ENCODE measurements at places on chromosomes 4 and X. TPM values are rescaled to one million over a fixed set of nuclear protein-coding genes. Genes with fewer than 3 reads are reported as not detected.

GRCh38 chr4:132982151-132982550, 166.9 kb upstream of the PCDH10 start:
- H3K36me3 ChIP-seq, result no peaks in the 10 kb centered on the region
- no peaks in the 10 kb centered on the region for H3K27me3 ChIP-seq
- no peak overlapping the region for H3K4me3 ChIP-seq
- peaks cover 4% of the 10 kb centered on the region for H3K4me1 ChIP-seq
- no peak for DNase-seq
- H3K27ac ChIP-seq, result no peak overlapping the region

DNA sequence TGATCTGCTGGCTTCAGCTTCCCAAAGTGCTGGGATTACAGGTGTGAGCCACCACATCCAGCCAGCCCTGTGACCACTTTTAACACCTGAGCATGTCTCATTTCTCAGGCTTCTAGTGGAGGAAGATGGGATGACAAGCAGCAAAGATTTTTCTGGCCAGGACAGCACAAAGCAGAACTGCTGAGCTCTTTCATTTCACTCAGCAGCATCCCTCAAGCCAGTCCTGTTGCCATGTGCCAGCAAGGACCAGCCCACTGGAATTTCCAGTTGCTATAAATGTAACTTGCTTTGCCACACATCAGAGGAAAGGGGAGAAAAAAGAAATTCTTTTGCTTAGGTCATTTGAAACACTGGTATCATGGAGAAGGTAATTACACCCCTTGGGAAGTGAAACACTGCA, 75.9 kb downstream of the SLC9A7 start:
- no peaks in the 10 kb centered on the region for H3K36me3 ChIP-seq
- H3K27me3 ChIP-seq, result no peaks in the 10 kb centered on the region
- no peaks in the 10 kb centered on the region for H3K4me1 ChIP-seq

DNA sequence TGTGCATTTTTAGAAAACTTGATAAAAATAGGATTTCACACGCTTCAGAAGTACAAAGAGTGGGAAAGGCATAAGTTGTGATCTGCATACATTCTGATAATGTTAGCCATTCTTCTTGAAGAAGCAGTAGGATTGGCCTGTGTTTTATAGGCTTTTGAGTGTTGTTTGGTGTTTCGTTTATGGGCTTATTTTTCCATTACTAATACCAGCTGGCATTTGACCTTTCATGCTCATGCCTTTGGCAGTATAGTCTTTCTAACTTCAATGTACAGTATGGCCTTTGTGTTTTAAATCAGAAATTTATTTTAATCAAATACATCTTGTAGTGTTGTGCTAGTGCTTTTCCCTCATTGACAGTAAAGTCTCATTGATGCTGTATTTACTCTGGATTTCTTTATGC, 51.5 kb upstream of the SLC4A4 start:
- DNase-seq, result no peak
- no peak overlapping the region for H3K4me3 ChIP-seq
- no peak overlapping the region for H3K27ac ChIP-seq
- H3K4me1 ChIP-seq, result peaks cover 16% of the 10 kb centered on the region

DNA sequence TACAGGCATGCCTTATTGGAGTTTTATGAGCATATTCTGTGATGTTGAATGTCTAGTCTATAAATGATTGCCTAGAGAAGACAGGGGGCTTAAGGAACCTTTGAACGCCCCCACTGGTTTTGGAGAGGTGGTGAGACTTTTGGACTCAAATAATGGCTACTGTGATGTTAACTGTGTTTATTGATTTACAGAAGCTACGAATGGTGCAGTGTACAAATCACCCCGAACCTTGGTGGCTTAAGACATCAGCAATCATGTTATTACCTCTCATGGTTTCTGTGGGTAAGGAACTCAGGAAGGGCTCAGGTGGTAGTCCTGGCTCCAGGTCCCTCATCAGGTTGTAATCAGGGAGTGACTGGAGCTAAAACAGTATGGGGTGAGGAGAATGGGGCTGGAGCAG, 33.3 kb upstream of the APLN start:
- no peak overlapping the region for H3K4me3 ChIP-seq
- H3K27ac ChIP-seq, result no peak overlapping the region
- no peaks in the 10 kb centered on the region for H3K27me3 ChIP-seq
- no peak for DNase-seq

- DNase-seq, result no peak
- no peak overlapping the region for H3K4me3 ChIP-seq
Observed at GRCh38 chrX:1860936-1861594, 246.2 kb downstream of the ASMT start.

- H3K4me3 ChIP-seq, result no peak overlapping the region
- H3K36me3 ChIP-seq, result peaks cover 2% of the 10 kb centered on the region
- no peak overlapping the region for H3K27ac ChIP-seq
- H3K4me1 ChIP-seq, result no peaks in the 10 kb centered on the region
- no peak for DNase-seq
Observed at GRCh38 chr4:168218645-168219044, 99.9 kb downstream of the DDX60 start.

GRCh38 chrX:20267607-20267930, 860 bp upstream of the RPS6KA3 start:
- H3K4me3 ChIP-seq, result peak overlapping the region; percentile 94
- H3K36me3 ChIP-seq, result no peaks in the 10 kb centered on the region
- H3K27ac ChIP-seq, result no peak overlapping the region
- DNase-seq, result no peak

- H3K4me3 ChIP-seq, result no peak overlapping the region
- H3K4me1 ChIP-seq, result peaks cover 7% of the 10 kb centered on the region
- no peaks in the 10 kb centered on the region for H3K27me3 ChIP-seq
Observed at GRCh38 chrX:101682723-101683122, 23.1 kb upstream of the ARMCX2 start.

DNA sequence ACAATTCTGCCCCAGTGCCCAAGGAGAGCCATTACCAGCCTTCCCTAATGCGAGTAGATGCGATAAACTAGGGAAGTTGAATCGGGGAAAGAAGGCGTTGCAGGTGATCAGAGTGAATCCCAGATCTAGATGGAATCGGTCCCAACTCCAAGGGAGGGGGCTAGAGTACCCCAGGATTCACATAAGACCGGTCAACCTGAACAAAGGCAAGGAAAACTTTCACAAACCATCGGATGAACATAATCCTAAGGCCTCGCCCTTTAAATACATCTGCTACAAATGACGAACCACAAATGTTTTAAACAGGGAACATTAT, 11.2 kb upstream of the ZCCHC13 start:
- peaks cover 3% of the 10 kb centered on the region for H3K36me3 ChIP-seq
- H3K4me1 ChIP-seq, result peaks cover 23% of the 10 kb centered on the region
- DNase-seq, result no peak
- peak overlapping the region; percentile 96 for H3K27ac ChIP-seq
- H3K4me3 ChIP-seq, result peak overlapping the region; percentile 96

The GPR119 gene
- not detected for total RNA-seq

The NEIL3 gene
- total RNA-seq, result 20.6 TPM

The CSAG3 gene
- total RNA-seq, result not detected

The FAM9B gene
- total RNA-seq, result not detected

The ATP10D gene
- 7.9 TPM for total RNA-seq

The FAM133A gene
- 0.58 TPM for total RNA-seq

The CCSER1 gene
- 11.9 TPM for total RNA-seq

The EXOC1L gene
- total RNA-seq, result not detected

The CCNB3 gene
- total RNA-seq, result 0.89 TPM

The TEX13D gene
- total RNA-seq, result 1.9 TPM
